ENCODE measurements at places on chromosomes 1 and 21. TPM values are rescaled to one million over a fixed set of nuclear protein-coding genes. Genes with fewer than 3 reads are reported as not detected.

DNA sequence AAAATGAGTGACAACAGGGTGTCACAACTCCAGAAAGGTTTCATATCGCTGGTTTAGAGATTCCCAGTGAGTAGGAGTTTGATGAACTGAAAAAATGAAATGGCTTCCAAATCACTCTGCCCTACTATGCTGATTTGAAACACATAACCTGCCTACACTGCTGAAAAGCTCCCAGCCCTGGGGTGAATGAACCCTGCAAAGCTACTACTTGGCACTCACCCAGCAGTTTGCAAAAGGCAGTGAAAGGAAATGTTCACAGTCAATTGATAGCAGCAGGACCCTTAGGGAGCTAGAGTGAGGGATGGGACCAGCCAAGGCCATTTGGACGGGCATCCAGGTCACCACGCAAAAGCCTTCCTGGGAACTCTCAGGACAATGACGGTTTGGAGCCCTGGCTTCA, 44.4 kb upstream of the SRP9 start:
- DNase-seq, result no peak

DNA sequence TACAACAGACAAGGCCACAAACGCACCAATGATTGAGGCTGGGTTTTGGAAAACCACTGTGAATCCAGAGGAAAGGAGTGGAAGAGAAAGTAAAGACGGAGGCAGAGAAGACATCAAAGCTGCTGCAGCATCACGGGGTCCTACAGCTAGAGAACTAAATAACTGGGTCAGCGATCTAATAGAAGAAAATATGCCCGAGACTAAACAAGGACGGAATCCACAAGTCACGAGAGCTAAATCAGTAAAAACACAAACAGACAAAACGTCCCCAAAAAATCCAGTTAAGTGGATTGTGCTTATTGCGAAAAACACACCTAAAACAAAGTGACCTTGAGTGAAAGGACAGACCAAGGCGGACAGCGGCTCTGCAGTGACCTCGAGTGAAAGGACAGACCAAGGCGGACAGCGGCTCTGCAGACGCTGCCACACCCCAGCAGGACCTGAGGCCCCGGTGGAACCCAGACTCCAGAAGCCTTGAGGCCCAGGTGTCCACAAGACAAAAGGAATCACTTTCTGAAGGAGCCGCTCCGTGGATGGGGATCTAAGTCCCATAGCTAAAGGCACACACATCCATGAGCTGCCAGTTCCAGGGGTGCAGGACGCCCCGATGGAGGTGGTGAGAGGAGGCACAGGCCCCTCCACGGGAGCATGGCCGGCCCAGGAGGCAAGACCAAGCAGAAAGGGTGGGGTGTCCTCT, 6.0 kb downstream of the FTCD start:
- DNase-seq, result no peak

DNA sequence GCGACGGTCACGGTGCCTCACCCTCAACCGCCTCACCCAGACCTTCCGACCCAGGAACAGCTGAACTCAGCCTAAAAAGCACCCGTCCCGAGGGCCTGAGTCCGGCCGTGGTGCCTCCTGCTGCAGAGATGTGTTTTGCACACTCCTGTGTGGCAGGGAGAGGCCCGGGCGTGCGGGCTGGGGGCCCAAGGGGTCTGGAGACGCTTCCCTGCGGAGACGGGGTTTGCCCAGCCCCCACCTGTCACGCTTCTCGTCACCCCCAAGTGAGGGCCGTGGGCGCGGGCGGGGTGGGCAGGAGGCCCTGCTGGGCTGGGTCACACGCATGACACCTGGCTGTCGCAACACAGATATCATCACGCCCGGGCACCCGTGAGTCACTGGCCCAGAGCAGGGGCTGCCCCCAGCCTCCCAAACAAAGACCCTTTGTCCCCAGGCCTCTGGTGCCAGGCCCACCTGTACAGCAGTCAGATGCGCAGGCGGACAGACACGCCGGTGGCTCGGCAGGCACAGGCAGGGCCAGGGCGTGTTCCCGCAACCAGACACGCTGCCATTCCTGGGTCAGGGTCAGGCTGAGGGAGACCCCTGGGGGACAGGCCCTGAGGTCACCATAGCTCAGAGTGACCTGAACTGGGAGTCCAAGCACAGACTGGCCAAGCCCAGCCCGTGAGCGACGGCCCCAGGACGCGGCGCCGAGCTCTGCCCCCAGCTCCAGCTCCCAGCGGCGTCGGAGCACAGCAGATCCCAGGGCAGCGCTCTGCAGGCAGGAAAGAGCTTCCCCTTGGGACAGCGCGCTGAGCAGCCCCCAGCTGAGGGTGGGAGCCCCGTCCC, 6.1 kb downstream of the B3GALT6 start:
- DNase-seq, result no peak

DNA sequence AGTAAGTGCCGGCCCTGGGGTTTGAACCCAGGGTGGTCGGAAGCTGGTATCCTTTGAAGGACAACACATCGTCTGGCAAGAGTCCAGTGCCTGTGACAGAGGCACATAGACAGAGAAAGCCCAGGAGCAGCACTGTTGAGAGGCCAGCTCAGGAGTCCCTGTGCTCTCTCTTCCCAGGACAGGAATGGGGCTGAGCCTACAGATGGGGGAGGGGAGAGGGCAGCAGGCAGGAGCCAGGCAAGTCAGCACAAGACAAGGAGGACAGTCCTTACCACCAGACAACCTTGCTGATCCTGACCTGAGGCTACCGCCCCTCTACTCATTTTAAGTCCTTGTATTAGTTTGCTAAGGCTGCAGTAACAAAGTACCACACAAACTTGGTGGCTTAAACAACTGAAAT, 27.7 kb upstream of the SYT6 start:
- DNase-seq, result no peak

- no peak for DNase-seq
These were observed 274.0 kb upstream of the KIAA0040 start for GRCh38 chr1:175466556-175466955.

DNA sequence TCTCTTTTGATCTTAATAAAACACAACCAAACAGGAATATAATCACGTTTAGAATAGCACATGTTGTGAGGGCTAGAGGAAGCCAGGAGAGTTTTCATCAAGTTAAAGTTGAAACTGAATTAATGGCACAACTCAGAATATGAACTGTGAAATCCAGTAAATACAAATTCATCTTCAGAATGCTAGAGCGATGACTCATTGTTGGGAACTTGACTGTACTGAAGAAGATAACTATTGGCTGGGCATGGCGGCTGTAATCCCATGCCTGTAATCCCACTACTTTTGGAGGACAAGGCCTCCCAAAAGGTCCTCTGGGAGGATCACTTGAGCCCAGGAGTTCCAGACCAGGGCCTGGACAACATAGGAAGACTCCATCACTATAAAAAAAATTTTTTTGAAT, 8.8 kb downstream of the SYF2 start:
- DNase-seq, result no peak

GRCh38 chr1:81848880-81849682, 48.3 kb downstream of the ADGRL2 start:
- no peak for DNase-seq

DNA sequence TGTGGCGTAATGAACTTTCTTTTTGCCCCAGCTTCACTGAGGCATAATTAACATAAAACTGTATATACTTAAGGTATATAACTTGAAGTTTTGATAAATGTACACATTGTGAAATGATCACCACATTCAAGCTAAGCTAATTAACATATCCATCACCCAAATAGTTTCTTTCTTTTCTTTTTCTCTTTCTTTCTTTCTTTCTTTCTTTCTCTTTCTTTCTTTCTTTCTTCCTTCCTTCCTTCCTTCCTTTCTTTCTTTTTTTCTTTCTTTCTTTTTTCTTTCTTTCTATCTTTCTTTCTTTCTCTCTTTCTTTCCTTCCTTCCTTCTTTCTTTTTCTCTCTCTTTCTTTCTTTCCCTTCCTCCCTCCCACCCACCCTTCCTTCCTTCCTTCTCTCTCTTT, 62.5 kb downstream of the XCL1 start:
- no peak for DNase-seq

- no peak for DNase-seq
These were observed 4.2 kb downstream of the ST6GALNAC5 start for GRCh38 chr1:76871355-76871974.

LCE6A gene
- not detected for polyA plus RNA-seq

LCE3E gene
- polyA plus RNA-seq, result not detected

CFAP74 gene
- polyA plus RNA-seq, result 0.76 TPM

AGT gene
- polyA plus RNA-seq, result 42.2 TPM

SASS6 gene
- 12.2 TPM for polyA plus RNA-seq

NPPA gene
- polyA plus RNA-seq, result 0.81 TPM

DNA sequence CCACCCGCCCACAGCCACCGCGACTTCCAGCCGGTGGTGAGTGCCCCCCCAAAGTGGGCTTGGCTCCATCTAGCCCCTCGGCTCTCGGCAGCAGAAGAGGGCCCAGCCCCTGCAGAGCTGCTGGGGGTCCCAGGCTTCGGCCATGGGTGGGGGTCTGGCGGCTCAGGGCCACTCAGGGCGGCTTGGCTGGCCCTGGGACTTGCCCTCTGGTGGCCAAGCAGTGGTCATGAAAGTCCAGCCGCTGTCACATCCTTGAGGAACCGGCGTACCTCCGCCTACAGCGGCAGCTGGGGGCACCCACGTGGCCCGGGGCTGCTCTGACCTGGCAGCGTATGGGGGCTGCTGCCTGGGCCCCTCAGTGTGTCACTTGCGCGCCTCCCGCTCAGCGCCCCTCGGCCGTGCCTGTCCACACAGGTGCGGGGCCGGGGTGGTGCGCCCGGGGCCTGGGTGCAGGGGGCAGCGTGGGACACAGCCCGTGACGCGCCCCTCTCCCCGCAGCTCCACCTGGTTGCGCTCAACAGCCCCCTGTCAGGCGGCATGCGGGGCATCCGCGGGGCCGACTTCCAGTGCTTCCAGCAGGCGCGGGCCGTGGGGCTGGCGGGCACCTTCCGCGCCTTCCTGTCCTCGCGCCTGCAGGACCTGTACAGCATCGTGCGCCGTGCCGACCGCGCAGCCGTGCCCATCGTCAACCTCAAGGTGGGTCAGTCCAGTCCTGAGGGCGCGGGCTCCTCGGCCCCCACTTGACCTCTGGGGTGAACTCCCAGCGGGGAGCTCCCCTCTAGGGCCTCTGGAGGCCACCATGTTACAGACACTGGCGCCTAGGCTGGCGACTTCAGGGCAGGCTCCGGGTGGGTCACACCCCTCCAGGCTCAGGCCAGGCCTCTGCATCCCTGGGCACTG, 32.4 kb downstream of the SLC19A1 start:
- DNase-seq, result no peak

GRCh38 chr1:40684669-40685068, 6.8 kb upstream of the NFYC start:
- DNase-seq, result no peak

DNA sequence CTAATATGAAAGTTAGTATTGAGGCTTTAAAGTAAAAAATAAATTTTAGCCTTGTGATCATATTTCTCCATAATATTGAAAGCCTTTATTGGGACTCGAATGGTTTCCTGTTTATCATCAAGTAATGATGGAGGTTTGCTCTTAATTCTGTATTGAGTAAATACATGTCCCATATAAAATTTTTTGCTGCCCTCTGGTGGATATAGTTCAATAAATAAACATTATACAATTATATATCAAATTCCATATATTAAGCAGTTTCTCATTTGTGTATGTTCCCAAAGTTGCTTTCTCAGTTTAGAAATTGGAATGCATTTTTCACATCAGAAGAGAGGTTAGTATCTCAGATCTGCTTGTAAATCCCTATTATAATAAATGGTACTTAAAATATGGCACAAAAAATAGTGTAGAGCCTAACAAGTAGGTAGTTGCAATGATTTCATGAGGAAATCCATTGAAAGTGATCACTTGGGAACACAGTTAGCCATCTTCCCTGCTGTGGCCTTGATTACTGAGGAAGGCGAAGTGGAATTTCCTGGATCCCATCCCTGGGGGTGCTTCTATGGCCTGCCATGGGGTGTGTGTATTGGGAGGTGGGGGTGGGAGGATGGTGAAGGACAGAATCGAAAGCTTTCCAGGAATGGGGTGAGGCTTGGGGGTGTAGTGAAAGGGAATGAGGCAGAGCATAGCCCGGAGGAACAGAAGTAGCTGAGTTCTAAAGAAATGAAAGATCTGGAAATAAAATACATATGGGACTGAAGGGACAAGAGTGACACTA, 84.1 kb upstream of the C21orf91 start:
- DNase-seq, result peak; percentile 37

CFAP298 gene
- polyA plus RNA-seq, result 68.0 TPM

- DNase-seq, result no peak
These were observed 144.0 kb downstream of the KIF26B start for GRCh38 chr1:245298781-245299180.

- no peak for DNase-seq
These were observed 16.7 kb upstream of the PSMD4 start for GRCh38 chr1:151237678-151238466.

SLC44A3 gene
- 89.4 TPM for polyA plus RNA-seq

DNA sequence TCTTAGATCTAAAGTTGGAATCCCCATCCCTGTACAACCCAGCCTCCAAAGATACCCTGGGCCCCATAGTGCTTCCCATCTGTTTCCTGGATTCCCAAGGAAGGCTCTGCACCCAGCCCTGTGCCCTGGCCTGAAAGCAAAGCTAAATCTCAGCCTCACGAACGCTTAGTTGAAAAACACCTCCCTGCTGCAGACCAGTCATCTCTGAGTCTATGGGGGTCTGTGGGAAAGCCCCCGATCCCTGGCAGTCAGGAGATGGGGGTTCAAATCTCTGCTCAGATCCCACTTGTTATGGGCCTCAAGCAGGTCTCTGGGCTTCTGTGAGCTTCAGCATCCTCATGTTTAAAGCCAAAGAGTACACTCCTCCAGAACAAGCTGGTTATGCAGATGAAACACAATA, 210.5 kb upstream of the GRIK3 start:
- DNase-seq, result no peak

- no peak for DNase-seq
These were observed 18.7 kb downstream of the MFSD2A start for GRCh38 chr1:39973503-39974135.

DNA sequence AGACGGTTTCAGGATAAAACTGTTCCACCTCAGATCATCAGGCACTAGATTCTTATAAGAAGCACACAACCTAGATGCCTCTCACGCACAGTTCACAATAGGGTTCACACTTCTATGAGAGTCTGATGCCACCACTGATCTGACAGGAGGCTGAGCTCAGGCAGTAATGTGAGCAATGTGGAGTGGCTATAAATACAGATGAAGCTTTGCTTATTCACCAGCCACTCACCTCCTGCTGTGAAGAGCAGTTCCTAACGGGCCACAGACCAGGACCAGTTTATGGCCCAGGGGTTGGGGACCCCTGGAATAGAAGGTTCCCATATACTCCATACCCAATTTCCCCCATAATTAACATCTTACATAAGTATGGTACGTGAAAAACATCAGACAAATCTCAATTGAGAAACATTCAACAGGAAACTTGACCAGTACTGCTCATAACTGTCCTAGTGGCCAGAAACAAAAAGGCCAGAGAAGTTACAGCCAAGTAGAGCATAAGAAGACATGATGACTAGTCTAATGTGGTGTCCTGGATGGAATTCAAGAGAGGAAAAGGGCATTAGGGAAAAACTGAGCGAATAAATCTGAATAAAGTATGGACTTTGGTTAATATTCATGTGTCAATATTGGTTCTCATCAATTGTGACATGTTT, 24.7 kb upstream of the IGSF5 start:
- DNase-seq, result no peak

SAMSN1 gene
- 3.2 TPM for polyA plus RNA-seq

GRCh38 chr1:222546548-222547259, 1.2 kb downstream of the HHIPL2 start:
- DNase-seq, result peak; percentile 40

EPHB2 gene
- polyA plus RNA-seq, result 11.5 TPM

All from left kidney (tissue), 8 donors.